ENCODE measurements at places on chromosomes 12 and 14.
A peak's percentile ranks its signal among the peaks of the same experiment; 100 is the strongest.

GRCh38 chr12:109346920-109347319, 780 bp upstream of the MYO1H start:
- DNase-seq: peak; percentile 22

GRCh38 chr14:100526057-100526456, 61.2 kb downstream of the BEGAIN start:
- no peak for DNase-seq

DNA sequence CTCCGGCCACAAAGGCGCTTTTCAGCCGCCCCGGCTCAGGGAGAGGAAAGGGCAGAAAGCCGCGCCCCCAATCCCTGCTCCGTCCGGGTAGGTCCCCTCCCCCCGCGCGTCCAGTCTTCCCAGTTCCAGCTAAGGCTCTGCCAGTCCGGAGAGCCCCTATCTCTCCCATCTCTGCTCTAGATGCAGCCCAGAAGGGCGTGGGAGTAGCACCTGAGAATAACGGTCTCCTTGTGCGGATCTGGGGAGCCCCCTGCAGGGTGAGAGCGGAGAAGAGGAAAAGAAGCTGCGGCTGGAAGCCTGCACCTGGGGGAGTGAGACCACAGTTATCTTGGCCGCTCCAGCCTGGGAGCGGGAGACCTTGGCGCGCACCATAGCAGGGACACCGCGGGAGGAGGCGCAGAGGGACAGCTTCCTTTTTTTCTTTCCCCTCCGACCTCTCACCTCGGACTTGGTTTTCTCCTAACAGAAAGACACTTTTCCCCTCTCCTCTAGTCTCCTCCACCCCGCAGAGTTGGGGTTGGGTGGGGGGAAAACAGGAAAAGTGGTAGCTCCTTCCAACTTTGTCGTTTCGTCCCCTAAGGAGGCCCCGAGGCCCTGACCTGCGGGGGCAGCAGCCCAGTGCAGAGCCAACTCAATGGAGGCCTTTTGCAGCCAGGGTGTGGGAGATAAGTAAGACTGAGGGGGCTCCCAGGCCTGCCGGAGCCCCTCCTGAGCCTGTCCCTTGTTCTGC, 2.4 kb downstream of the DHH start:
- peak; percentile 56 for DNase-seq

GRCh38 chr14:76056128-76056527, 70.6 kb downstream of the IFT43 start:
- no peak for DNase-seq

- DNase-seq: no peak
Observed at GRCh38 chr14:66010695-66011094, 475.5 kb upstream of the CCDC196 start.

DNA sequence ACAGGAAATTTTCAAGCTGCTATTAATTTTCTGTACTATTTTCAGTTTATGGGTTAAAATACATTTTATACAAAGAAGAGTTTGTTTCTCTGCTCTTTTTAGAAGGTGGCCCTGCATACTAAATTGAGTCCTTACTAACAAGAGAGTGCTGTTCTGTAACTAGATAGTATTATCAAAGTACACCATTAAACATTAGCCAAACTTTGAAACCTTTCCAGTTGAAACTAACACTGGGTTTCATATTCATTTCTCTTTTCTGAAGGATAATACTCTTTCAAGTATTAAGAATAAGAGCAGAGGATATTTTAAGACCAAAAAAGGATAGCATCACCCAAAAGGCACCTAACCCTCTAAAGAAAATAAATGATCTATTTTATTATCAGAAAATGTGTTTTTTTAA, 47.2 kb downstream of the PEBP1 start:
- no peak for DNase-seq

DNA sequence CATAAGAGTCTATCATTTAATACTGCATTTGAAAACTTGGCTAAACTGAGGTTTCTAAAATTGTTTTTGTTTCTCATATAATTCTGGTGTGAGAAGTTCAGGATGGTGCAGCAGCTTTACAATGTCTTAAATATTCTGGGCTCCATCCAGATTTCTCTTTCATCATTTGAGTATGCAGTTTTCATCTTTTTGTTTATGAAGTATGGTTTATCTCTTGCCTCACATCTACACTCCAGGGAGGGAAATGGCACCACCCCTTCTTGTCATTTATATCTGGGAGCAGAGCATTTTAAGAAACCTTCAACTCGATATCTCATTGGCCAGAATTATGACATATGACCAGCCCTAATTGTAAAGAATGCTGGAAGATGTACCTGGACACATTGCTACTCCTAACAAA, 24.3 kb downstream of the GEMIN2 start:
- no peak for DNase-seq

- DNase-seq: peak; percentile 18
Observed at GRCh38 chr14:55301437-55302121, 30.4 kb downstream of the FBXO34 start.

- DNase-seq: no peak
Observed at GRCh38 chr12:110971189-110971920, 51.0 kb upstream of the MYL2 start.

GRCh38 chr12:122187466-122187865, 4.5 kb downstream of the LRRC43 start:
- no peak for DNase-seq

GRCh38 chr14:99768381-99768780, 24.8 kb upstream of the EML1 start:
- no peak for DNase-seq

DNA sequence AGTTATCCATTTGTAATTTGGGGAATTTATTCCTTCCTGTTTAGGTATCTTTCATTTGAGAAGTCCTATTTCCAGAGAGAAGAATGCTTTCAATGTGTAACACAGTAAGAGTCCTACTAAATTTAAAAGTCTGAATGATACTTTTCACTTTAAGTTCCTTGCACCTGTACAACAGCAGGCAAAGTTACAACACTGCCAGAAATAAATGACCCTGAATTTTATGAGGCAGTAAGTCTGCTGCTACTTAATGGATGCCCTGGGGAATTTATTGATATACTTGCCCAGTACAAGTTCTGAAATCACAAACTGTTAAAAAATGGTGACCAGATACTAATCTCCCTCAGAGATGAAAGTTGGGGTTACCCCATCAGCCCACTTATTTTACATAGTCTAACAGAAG, 53.1 kb downstream of the NTS start:
- DNase-seq: no peak

DNA sequence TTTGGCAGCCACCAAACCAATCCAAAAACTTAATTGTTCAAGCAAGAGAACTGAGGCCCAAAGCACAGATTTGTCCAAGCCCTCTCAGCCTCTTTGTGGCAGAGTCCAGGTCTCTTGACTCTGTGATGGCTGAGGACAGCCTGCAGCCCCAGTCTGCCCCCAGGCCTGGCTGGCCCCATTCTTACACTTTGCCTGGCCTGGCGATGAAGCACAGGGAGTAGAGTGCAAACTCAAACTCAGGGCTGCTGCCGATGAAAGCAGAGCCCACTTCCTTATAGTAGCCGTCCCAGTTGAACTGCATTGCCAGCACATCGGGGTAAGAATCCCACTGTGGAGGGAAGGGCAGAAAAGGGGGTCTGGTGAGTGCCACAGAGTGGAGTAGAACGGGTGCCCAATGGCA, 5.6 kb upstream of the RPAP3 start:
- DNase-seq: no peak

GRCh38 chr12:123900871-123901376, 71.7 kb downstream of the CCDC92 start:
- no peak for DNase-seq

GRCh38 chr12:108856428-108857157, 790 bp downstream of the SSH1 start:
- DNase-seq: peak; percentile 59

DNA sequence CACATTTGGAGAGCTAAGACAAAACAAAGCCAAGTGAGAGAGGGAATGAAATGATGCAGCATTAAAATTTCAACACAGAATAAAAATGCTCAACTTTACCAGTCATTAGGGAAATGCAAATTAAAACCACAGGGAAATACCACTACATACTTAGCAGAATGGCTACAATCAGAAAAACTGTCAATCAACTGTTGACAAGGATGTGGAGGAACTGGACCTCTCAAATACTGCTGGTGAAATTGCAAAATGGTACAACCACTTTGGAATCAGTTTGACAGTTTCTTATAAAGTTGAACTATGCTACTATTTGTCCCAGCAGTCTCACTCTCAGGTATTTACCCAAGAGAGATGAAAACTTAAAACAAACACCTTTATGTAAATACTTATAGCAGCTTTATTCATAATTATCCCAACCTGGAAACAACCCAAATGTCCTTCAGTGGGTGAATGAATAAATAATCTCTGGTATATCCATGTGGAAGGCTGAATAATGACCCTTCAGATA, 43.8 kb upstream of the KTN1 start:
- peak; percentile 22 for DNase-seq

DNA sequence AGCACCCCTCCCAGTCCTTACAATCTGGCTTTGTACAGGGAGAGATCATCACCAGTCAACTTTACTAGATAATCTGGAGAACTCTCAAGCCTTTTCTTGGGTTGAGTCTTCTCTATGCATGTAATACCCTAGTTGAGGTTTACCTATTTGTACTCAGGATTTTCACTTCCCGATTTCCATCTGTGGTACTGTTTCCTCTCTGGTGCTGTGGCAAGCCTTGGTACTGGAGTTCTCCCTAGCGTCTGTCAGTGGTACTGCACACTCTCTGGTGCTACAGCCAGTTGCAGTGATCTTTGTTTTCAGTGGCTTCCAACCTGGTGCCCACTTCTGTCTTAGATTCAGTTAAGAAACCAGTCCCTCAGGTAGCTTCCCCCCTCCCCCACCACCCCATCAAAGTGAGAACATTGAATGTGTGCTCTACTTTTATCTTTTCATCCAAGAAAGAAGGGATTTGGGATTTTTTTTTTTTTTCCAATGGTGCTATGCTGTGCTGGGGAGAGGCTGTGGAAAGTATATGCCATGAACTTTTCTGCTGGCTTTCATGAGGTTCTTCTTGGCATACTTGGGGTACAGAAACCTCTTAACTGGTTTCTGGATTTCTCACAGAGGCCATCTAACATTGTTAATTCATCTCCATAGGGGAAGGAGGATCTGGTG, 69.4 kb upstream of the EVL start:
- DNase-seq: peak; percentile 93

- no peak for DNase-seq
Observed at GRCh38 chr12:54459355-54459754, 14.0 kb downstream of the GTSF1 start.

DNA sequence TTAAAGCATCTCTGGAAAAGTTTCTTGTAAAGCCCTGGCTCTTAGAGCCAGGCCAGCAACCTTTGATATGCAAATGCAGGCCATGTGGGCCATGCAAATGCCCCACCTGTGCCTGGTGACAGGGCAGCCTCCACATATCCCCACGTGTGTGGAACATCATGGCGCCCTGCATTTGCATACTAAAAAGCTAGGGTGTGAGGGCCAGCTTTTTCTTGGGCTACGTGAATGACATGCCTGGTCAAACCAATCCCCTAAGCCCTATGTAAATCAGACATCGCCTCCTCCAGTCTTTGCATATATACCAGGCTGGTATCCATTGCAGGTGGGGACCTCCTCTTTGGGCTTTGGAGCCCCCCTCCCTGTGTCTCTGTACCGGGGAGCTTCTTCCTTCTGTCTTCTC, 6.4 kb downstream of the CSRP2 start:
- DNase-seq: no peak

DNA sequence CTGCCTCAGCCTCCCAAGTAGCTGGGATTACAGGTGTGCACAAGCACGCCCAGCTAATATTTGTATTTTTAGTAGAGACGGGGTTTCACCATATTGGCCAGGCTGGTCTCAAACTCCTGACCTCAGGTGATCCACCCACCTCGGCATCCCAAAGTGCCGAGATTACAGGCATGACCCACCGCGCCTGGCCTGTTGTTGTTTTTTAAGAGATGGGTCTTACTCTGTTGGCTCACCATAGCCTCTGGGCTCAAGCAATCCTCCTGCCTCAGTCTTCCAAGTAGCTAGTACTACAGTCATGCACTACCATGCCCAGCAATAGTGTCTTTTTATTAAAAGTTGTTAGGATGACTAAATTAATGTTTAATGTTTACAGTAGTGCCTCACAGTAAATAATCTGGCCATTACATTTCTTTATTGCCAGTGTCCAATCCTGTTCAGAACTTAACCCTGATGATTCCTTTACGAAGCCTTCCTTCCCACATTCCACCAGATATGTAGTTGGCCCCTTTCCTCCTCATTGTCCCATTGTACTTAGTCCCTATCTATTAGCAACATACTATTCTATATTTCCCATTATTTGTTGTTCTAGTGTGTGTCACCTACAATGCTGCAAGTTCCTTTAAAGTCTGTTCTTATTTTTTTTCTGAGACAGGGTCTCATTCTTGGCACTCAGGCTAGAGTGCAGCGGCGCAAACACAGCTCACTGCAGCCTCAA, 8.8 kb upstream of the SMARCC2 start:
- DNase-seq: no peak

DNA sequence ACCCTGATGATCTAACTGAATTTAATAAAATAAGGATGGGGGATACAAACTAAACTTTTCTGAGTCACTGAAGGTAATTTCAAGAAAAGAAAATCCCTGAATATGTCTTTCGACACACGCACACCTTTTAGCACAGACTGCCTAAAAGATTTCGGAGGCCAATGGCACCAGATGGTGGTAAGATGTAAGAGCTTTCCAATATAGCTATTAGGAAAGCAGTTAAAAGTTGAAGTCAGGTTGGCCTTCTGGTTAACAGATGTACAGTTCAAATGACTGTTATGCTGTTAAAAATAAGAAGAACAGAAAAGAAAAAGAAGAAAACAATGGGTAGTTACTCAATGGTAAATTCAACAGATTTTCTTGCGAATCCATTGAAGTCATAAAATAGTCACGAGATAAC, 80.7 kb upstream of the KRR1 start:
- DNase-seq: no peak

GRCh38 chr12:51683763-51684357, 92.8 kb downstream of the SCN8A start:
- DNase-seq: no peak

- DNase-seq: no peak
Observed at GRCh38 chr14:81946375-81946774, 412.7 kb upstream of the SEL1L start.

DNA sequence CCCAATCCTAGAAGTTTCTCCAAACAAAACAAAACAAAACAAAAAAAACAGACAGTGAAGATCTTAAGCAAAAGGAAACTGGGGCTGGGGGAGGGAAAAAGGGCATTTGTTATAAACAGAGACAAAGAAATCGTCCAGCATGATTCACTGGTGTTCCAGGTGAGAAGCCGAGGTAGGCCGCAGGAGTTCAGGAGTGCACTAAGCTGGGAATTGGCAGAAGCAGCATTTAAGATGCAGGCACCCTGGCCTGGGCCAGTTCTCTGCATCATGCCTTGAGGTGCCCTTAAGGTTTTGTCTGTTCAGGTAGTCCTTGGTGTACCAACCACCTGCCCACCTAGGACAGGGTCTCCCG, 11.2 kb downstream of the TBX3 start:
- DNase-seq: no peak

DNA sequence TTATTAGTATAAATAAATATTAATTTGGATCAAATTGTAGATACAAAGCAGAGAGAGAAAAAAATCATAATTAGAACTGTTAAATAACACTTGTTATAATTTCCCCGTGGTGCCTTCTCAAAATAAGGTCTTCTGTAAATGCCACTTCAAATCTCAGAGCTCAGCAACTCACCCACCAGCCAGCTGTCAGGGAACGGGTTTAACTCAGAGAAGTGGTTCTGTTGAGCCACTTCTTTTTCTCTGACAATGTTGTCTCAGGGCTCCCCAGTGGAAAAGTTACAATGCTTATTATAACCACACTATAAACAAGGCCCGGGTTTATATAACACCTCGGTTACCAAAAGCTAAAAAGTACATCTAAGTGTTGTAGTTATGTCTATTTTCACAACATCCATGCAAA, 452.6 kb downstream of the GLT1D1 start:
- DNase-seq: no peak
